Suprapubic skin (tissue), 4 donors: ENCODE measurements at places on chromosomes 1 and 21. TPM values are rescaled to one million over a fixed set of nuclear protein-coding genes. Genes with fewer than 3 reads are reported as not detected.

Gene LEMD1
- total RNA-seq: not detected

Gene F3
- total RNA-seq: 102 TPM

Gene C4BPB
- not detected for total RNA-seq

Gene ANGPTL7
- total RNA-seq: 2.8 TPM

Gene FCGR1A
- total RNA-seq: not detected

DNA sequence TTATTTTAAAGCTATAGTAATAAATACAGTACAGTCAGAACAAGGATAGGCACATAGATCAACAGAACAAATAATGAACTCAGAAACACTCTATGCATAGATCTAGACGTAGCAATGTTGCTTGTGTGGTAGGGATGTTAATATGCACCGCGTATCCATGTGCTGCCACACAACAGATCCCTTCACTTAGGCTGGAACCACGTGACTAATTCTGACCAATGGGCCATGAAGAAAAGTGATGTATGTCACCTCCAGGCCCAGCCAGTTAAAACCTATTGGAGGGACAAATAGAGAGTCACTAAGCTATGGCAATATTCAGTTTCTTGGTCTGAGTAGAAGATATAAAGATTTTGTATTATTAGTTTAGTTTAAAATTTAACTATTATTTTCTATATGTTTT lies 91.4 kb downstream of the ADAMTS1 start:
- no peak for DNase-seq

- no peak for DNase-seq
Observed at GRCh38 chr1:65527707-65528503, 107.4 kb downstream of the LEPR start.

- no peak for DNase-seq
Observed at GRCh38 chr1:53142226-53142853, at the start of gene SLC1A7. Gene SLC1A7, minus strand, starts transcription at chr1:53142638. Its CDS starts 189 bp downstream, at chr1:53142449.

DNA sequence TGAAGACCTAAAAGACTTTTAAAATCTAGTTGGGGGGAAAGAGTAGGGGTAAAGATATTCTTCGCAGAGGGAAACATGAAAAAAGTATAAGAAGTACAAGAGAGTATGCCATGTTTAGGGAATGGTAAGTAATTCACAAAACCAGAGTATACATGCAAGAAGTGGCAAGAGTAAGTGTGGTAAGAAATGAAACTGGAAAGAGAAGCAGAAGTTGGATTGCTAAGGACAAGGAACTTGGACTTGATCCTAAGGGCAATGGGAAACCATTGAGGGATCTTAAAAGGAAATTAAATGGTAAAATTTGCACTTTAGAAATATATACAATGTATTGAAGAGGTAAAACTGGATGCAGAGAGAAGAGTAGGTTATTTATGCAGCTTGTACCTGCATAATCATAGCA lies 9.2 kb upstream of the ZNF644 start:
- DNase-seq: no peak

GRCh38 chr1:85991261-85991660 lies 165.3 kb downstream of the COL24A1 start:
- no peak for DNase-seq

GRCh38 chr1:12438349-12438924 lies 179.6 kb downstream of the DHRS3 start:
- DNase-seq: no peak

GRCh38 chr1:198174297-198174696 lies 17.5 kb downstream of the NEK7 start:
- no peak for DNase-seq
